NCI-H2171 (cell line): ENCODE measurements at places on chromosomes 16 and 17.

DNA sequence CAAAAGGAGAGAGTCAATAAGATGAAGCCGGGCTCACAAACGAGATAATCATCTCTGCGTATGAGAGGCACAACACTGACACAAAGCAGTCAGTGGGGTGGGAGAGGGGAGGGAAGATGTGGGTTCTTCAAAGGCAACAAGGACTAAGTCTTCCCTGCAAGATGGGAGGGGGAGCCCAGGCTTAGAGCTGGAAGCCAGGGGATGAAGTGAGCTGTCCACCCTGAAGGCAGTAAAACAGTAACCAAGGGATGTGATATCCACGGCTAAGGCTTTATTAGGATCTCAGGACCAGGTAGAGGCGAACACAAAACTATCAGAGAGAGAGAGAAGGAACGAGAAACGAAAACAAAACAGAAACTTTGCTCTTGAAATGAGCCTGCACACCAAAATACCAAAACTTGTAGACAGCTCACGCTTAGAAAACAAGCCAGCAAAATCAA lies 115.9 kb downstream of the DYNLRB2 start:
- no peak for DNase-seq

GRCh38 chr16:72677662-72678447 lies 370.1 kb downstream of the ZFHX3 start:
- no peak for DNase-seq

- no peak for DNase-seq
These were observed 20.1 kb upstream of the CCL5 start for GRCh38 chr17:35900280-35900679.

- DNase-seq = no peak
These were observed at the start of gene GH2 for GRCh38 chr17:63881935-63882601. Gene GH2 (minus strand): TSS chr17:63881944. CDS start chr17:63881801, 143 bp downstream.

- DNase-seq = no peak
These were observed 3.7 kb upstream of the SCIMP start for GRCh38 chr17:5238333-5238732.

GRCh38 chr17:43936434-43936833 lies 5.8 kb downstream of the PPY start:
- no peak for DNase-seq

DNA sequence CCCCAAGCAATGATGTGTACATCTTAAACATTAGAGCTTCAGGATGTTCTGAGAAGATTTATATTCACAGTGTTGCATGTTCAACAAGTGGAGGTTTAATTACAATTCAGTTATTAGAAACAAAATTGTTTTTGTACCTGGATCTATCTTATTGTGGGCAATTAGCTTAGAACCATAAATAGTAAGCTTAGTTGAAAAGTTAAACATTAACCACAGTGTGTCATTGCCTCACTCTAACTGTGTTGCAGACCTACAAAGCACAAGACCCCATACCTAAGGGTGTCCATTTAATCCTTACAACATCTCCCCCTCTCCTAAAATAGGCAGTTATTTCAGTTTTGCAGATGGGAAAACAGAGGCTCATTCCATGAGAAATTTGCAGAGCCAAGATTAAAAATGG lies 632.0 kb upstream of the SOX9 start:
- no peak for DNase-seq

GRCh38 chr16:6032438-6032837 lies 934.8 kb upstream of the EEF2KMT start:
- no peak for DNase-seq

- no peak for DNase-seq
These were observed 14.8 kb downstream of the CNOT1 start for GRCh38 chr16:58614860-58615259.

GRCh38 chr16:79653373-79653891 lies 52.9 kb upstream of the MAF start:
- peak; percentile 30 for DNase-seq
